ENCODE measurements at places on chromosomes 11 and 22.

DNA sequence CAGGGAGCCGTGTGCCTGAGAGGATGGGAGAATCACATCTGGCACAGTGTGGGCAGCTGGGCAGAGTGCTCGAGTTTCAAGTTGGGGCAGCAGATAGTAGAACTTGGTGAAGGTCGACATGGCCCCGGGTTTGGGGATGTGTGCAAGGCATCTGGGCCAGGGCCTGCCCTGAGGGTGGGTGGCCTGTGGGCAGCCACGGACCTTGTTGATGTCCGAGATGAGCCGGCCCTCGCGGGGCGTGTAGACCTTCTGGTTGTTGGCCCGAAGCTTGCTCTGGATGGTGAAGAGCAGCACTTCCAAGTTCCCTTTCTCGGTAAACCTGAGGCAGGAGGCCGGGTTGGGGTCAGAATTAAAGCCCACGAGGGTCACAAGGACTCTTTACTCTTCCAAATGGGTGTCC, 20.3 kb downstream of the SPTBN2 start:
- no peak for DNase-seq

DNA sequence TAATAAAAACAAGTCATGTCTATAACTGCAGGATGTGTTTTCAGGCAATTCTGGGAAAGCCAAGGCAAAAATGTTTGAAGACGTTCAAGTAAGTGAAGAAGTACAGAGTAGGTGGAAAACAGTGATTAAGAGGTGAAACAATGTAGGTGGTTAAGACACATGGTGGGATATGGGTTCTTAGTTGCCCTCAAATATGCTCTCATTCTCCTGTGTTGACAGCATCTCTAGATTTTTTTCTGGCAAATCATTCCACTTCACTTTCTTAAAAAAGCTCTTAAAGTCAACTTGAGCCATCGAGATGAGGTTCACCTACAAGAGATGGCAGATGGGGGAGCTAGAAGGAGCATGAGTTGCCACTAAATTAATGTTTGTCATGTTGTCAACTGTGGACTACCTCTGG, 1041.0 kb upstream of the CNTN5 start:
- no peak for DNase-seq

GRCh38 chr22:47586038-47586437, 823.6 kb downstream of the TBC1D22A start:
- DNase-seq = no peak

GRCh38 chr11:112584672-112585071, 324.0 kb upstream of the PLET1 start:
- DNase-seq = no peak

DNA sequence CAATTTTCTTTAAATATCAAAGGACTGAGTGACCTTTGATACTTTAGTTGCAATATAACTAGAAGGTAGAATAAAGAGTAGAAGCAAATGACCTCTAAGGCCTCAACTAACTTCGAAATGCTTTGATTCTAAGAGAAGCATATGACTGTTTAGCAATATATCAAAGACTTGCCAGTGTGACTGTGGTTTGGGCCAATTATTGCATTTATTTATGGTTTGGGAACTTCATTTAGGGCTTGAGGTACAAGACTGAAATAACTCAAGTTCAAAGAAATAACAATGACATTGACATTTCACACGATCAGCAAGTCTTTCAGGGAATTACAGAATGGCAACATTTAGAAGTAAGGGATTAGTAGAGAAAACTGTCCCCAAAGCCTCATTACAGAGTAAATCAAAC, 709.7 kb upstream of the LRRC4C start:
- no peak for DNase-seq
